NT2/D1 (cell line): ENCODE measurements at places on chromosomes 11 and 22.

DNA sequence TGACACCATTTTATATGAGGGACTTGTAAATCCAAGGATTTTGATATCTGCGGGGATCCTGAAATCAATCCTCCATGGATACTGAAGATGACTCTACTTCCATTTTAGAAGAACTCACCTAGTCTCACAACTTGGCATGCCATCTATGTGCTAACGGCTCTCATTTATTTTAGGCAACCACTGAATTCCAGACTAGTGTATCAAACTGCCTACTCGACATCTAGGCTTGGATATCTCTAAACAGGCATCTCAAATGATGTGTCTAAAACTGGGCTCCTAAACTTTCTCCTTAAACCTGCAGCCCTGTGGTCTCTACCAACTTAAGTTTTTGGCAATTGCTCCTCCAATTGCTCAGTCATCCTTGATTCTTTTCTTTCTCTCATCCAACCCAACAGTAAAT is 31.2 kb upstream of the CLNS1A start:
- no peak for DNase-seq

DNA sequence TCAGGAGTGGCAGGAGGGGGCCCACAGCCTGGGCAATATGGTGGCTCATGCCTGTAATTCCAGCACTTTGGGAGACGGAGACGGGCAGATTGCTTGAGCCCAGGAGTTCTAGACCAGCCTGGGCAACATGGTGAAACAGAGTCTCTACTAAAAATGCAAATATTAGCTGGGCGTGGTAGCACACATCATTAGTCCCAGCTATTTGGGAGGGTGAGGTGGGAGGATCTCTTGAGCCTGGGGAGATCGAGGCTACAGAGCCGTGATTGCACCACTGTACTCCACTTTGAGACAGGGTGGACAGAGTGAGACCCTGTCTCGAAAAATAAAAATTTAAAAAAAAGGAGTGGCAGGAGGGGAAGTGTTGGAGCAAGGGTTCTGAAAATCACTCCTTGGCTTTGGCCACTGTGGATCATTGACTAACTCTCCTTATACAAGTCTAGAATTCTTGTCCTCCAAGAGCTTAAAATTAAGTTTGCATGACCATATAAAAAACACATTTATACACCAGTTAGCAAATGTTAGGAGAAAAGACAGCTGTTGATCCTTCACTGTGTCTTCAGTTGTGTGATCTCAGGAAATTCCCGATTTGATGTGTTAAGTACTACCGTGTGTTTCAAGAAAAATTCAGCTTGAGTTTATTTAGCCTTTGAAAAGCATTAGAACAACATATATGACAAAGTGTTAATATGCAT is 2.3 kb upstream of the WEE1 start:
- DNase-seq, result no peak

DNA sequence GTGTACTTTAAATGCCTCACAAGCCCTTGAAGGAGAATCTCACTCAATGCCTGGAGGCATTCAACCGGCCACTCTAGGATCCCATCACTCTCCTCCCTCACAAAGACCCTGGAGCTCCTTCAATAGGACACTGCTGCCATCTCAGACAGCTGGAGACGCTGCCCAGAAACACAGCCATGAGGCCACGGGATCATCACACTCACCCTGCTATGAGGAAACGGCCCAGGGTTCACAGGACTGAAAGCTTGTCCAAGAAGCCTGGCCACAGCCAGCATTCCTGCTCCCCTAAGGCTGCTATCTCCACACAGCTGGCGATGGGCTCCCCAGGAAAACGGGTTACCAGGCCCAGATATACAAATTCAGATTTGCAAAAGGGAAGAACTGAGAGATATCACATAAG is 13.2 kb downstream of the CARS1 start:
- DNase-seq, result no peak

- no peak for DNase-seq
These were observed 12.7 kb downstream of the DUSP8 start for GRCh38 chr11:1559111-1559951.

DNA sequence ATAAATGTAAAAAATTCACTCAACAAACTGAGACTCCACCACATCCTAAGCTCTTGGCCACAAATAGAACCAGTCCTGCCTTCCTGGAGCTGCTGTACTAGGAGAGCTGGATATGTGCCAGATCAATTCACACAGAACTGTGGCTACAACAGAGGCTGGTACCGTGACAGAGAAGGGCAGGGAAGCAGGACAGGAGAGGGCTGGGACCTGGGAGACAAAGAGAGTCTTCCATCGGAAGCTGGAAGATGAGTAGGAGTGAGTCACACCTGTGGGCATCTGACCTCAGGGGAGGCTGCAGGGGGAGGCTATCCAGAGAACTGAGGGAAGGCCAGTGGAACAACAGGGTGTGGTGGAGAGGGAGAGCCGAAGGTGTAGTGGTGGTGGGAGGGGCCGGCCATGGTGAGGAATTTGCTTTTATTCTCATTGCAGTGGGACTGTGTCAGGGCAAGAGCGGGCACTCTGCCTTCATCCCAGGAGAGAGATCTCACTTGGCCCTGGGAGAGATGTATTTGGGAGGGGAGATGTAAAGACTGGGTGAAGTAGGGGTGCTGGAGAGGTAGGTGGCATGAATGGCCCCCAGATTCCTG is 1.9 kb upstream of the LTBP3 start:
- DNase-seq, result no peak

GRCh38 chr11:107139396-107139795 is 121.1 kb upstream of the GUCY1A2 start:
- DNase-seq, result no peak

GRCh38 chr11:48029681-48030290 is 49.4 kb downstream of the PTPRJ start:
- no peak for DNase-seq

GRCh38 chr22:23536821-23537345 is 43.2 kb downstream of the IGLL1 start:
- DNase-seq, result no peak

DNA sequence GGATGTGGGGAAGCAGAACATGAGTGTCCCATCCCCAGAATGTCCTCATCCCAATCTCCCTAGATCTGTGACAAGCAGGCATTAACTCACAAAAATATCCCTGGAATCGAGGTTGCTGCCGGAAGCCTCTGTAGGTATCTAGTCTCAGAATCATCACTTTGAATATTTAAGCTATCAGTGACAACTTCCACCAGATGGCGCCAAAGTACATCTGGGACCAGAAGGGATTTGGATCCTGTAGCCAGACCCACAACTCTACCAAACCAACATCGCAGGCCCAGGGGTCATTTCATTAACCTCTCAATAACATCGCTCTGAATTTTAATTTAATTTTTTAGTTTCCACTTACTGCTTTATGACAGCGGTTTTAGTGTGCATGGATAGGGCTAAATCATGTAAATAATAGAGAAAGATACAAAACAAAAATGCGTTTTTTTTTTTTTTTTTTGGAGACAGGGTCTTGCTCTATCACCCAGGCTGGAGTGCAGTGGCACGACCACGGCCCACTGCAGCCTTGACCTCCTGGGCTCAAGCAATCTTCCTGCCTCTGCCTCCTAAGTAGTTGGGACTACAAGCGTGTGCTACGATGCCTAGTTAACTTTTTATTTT is 1.1 kb upstream of the EXT2 start:
- peak; percentile 89 for DNase-seq

DNA sequence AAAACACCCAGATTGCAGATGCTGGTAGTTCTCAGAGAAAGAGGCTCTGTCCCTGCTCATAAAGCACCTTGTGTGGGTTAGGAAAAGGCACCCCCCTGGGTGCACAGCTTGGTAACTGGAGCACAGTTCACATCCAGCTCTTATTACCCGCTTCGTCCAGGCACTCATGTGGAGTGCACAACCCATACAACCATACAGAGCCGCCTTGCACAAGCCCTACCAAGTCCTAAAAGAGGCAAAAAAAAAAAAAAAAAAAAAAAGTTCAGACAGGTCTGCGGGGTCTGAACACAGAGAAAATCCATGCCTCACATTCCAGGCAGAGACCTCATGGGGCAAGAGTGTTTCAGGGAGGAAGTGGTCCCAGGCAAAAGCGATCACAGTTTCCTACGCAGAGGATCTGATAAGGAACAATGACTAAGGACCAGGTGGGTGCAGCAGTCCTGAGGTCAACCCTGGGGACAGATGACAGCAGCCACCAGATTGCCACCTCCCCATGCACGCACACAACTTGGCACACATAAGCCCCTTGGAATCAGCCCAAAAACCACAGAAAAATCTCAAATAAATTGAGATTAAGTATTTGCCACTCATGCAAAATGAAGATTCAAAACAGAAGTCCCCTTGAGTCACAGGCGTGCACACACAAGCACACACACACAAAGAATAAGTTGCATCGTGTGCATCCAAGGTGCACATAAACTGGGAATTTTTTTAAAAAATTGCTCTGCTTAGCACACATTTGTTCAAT is 12.3 kb downstream of the MB start:
- no peak for DNase-seq

DNA sequence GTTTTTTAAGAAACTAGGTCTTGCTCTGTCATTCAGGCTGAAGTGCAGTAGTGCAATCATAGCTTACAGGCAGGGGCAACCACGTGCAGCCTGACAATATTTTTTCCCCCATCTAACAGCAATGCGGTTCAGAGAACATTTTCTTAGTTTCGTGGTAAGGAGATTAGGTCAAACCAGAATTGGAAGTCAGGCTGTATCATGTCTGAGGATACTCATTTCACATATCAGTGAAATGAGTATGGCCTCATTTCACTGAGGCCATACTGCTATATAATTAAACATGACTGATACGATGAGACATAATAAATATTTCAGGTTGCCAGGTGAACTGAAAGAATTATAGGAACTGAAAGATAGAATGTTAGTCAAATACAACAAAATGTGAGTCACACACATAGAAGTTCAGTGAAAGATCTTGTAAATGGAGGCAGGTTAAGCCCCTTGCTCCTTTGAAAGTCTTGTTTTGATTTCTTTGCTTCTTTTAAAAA is 32.5 kb upstream of the IZUMO1R start:
- no peak for DNase-seq
